ENCODE measurements at places on chromosomes 12 and 14.

DNA sequence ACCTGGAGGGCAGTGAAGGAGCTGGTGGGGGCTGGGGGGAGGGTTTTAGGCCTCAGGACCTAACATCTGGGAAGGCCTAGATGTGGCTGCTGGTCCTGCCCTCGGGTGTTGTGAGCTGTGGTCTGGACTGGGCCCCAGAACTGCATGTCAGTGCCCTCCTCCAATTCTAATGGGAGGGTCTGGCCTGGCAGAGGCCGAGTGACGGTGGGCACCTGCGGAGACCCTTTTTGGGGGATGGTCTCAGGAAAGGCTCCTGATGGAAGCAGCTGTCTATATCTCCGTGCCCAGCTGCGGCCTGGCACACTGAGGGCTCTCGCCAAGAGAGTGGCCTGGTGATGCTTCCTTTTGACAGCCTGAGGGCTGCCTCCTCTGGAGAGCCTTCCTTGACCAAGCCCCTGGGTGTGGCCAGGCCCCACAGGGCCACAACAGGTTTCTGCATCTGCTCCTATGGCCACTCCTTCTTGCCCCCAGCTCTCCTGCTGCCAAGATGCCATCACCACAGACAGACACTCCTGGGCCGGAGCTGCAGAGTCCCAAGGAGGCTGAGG is 5.3 kb downstream of the EXOC3L4 start:
- DNase-seq = no peak

DNA sequence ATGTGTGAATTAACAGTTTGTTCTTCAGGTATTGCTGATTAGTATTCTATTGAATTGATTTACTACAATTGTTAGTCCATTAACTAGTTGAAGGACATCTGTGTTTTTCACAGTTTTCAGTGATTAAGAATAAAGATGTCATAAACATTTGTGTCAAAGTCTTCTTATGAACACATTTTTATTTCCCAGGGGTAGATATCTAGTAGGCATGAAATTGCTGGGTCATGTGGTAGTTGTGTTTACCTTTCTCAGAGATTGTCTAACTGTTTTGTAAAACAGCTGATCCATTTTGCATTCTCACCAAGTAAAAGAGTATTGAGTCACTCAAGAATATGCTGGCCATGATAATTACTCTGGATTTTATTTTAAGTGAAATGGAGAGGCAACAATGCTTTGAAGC is 1145.3 kb downstream of the FSCB start:
- DNase-seq = no peak

GRCh38 chr14:104149617-104150135 is 11.3 kb downstream of the KIF26A start:
- no peak for DNase-seq

- no peak for DNase-seq
Measured at GRCh38 chr12:40647651-40648050, 44.6 kb upstream of the CNTN1 start.

DNA sequence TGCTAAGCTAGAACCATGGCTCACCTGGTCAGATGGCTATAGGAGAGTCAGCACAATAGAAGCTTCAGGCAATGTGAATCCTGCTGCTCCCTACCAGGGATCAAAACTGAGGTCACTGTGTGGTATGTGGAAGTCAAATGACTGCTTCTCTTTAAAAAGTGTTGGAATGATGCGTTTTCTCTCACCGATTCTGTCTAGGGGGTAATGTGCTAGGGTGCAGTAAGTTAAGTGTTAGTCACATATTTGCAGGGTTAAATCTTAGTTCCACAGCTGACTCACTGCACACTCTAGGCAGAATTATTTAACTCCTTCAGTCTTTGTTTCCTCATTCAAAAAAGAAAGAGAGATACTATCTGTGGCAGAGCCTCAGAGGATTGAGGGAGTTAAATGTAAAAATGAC is 696.6 kb downstream of the DIO2 start:
- DNase-seq = no peak

DNA sequence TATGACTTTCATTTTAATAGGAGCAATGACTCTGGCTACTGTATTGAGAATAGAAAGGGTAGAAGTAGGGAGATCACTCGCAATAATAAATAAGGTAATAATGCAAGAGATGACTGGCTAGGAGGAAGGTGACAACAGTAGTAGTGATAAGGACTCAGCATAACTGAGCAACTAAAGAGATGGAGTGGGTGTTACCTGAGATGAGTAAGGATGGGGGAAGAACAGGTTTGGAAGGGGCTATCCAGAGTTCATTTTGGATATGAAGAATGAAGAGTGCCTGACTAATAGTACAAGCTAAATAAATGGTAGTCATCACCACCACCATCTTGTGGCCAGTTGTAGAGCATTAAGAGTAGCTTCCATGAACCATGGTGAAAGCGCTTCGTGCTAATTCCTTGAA is 101.1 kb downstream of the RPS6KA5 start:
- no peak for DNase-seq

- no peak for DNase-seq
Measured at GRCh38 chr12:53676656-53677015, 753 bp upstream of the ATP5MC2 start.

GRCh38 chr12:113049976-113050742 is 6.4 kb upstream of the DTX1 start:
- no peak for DNase-seq

GRCh38 chr14:31166271-31166561 is 41.4 kb downstream of the HECTD1 start:
- DNase-seq = no peak

DNA sequence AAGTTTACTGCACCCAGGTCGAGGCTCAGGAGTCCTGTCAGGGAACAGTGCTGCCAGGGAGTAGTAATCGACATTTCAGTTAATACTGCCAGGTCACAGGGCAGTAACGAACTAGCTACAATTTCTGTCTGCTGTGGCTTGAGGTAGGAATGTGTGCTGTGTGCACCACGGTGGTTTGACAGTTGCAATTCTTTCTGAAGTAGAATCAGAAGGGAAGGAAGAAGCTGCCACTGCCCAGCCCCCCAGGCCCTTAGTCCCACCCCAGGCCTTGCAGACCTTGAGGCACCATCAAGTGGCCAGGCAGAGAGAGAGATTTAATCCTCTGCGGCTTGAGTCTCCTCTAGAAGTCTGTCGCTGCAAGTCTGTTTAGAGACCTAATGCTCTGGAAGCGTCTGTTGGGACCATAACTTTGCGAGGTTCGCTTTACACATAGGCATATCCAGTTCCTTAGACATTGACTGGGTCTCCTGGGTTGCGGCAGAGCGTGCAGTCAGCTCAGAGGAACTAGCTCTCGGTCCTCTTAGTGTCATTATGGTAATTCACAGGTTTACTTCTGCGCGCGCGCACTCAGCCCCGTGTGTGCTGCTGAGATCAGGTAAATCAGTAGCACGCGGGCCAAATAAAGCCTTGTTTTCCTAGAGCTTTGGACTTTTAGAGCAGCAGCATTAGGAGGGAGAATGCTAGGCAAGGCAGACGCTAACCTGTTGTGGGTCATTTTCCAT is 9.8 kb downstream of the NKX2-1 start:
- no peak for DNase-seq

DNA sequence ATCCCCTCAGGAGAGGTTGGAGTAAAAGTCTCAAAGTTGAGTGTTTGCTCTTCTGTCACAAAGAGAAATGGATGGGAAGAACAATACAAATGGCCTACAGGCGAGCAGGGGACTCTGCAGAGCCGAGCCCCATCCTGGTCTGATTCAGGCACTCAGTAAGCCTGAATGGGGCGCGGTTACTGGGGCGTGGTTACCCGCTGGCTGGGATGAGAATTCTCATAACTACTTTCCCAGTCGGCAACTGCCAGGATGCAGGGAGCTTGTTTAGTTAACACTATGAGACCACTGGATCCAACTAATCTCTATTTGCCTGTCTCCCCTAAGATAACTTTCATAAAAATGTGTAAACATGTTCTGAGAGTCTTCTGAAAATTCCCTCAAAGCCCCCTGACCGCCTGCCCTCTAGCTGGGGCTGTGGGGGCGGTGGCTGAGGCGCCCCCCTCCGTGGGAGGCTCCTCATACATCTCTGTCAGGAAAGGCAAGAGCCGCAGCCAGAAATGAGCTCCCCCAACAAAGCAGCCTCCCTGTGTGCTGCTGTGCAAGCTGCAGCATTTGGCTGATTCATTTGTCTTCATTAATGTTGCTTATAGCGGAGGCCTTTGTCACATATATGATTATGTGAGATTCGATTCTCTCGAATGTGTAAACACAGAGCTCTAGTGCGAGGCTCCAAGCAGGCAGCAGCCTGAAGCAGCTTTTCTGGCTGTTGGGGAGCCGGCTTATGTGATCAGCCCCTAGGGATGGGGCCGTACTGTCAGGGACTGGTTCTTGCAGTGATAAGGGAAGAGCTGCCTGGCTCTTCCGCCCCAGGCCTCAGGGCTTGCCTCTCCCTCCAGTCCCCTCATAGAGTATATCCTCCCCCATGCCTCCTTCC is 126.1 kb upstream of the ARHGAP5 start:
- no peak for DNase-seq

- no peak for DNase-seq
Measured at GRCh38 chr12:22286569-22286968, 47.9 kb downstream of the ST8SIA1 start.

DNA sequence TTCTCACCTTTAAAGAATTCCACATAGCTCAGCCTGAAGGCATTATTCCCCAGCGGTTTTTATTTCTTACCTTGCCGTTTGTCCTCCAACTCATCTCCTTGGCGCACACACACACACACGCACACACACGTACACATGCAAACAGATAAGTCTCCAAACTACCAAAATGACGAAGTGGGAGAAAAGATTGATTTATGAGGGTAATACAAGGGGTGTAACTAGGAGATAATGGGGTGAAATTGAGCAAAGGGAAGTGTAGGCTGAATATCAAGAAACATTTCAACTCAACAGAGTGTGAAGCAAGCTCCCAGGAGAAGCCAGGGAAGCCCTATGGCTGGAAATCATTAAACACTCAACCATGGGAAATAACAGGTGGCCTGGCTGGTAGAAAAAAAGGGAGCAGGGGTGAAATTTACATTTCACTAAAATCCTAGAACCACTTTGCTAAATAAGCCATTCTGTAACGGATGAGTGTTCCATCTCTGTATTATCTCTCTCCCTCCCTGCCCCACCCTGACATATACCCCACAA is 41.0 kb downstream of the GRIN2B start:
- no peak for DNase-seq

DNA sequence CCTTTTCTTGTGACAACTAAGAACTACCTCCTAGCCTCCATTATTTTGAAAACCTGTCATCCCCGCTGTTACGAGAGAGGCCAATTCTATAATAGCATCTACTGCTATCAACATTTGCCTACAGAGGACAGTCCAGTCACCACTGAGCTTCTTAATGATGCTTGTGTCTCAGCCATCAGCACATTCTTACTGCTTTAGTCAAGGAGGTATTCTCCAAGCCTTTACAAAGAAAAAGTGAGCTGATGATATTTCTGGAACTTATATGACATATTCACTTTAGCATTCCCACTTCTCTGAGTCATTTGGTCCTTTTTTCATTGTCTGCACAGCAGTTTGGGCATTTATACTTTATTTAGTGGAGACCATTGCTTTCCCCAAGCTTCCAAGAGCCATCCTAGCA is 497.7 kb upstream of the RPL10L start:
- no peak for DNase-seq

GRCh38 chr12:58980768-58981167 is 60.5 kb upstream of the LRIG3 start:
- no peak for DNase-seq

- DNase-seq = no peak
Measured at GRCh38 chr12:123114304-123115083, 36.4 kb downstream of the PITPNM2 start.

DNA sequence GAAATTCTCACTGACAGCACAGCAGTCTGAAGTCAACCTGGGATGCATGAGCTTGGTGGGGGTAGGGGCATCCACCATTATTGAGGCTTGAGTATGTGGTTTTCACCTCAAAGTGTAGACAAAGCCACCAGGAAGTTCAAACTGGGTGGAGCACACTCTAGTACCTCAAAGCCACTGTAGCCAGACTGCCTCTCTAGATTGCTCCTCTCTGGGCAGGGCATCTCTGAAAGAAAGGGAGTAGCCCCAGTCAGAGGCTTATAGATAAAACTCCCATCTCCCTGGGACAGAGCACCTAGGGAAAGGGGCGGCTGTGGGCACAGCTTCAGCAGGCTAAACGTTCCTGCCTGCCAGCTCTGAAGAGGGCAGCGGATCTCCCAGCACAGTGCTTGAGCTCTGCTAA is 143.0 kb downstream of the KITLG start:
- no peak for DNase-seq

- no peak for DNase-seq
Measured at GRCh38 chr12:13094367-13094766, 9.1 kb downstream of the GSG1 start.

GRCh38 chr12:65840793-65841670 is 16.7 kb downstream of the HMGA2 start:
- no peak for DNase-seq

- DNase-seq = no peak
Measured at GRCh38 chr12:56749359-56749758, 2.8 kb downstream of the PRIM1 start.

- no peak for DNase-seq
Measured at GRCh38 chr12:32419520-32419960, 20.2 kb downstream of the FGD4 start.

- no peak for DNase-seq
Measured at GRCh38 chr12:27812502-27812901, 32.5 kb upstream of the MANSC4 start.

GRCh38 chr12:67752226-67752732 is 103.7 kb downstream of the DYRK2 start:
- no peak for DNase-seq

- no peak for DNase-seq
Measured at GRCh38 chr14:44961151-44961553, 595 bp downstream of the KLHL28 start.

DNA sequence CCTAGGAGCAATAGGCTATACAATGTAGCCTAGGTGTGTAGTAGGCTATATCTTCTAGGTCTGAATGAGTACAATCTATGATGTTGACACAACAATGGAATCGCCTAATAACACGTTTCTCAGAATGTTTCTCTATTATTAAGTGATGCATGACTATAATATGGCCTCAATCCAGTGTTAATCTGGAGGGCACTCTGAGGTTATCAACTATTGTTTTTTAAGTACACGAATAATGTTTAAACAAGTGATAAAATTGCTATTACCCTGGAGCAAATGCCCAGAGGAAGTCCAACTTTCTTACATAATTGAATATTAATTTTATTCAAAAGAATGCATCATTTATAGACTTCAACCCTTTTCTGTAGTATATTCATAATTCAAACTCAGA is 16.4 kb upstream of the CNIH1 start:
- DNase-seq = no peak

- DNase-seq = no peak
Measured at GRCh38 chr12:25377469-25378177, 126.9 kb upstream of the KRAS start.

GRCh38 chr14:60722107-60722356 is 2.1 kb downstream of the SIX4 start:
- DNase-seq = no peak

DNA sequence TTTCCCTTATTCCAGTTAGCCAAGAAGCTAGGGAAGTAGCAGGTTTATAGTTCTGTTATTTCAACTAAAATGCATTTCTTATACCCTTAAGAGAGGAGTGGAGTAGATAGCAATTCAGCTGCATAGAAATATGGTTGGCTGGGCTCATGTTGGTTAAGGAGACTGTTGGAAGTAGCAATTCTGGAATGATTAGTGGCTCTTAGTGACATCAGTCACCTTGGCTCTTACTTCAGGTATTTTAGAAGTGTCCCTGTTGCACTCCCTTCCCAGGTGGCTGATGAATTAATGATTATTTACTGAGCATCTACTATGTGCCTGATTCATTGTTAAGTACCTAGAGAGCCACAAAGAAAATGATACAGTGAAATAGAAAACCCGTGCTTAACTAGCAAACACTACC is 128.1 kb downstream of the MGST1 start:
- DNase-seq = no peak
